Activated naive CD4-positive, alpha-beta T cell treated with anti-CD3 and anti-CD28 coated beads, Interleukin-2, amount 50 U/mL, for 16 hours (primary cell): ENCODE measurements at places on chromosomes 7 and 10.

- DNase-seq, result no peak
Measured at GRCh38 chr7:114302858-114303257, 111.8 kb upstream of the FOXP2 start.

- no peak for DNase-seq
Measured at GRCh38 chr10:640673-641045, 48.8 kb downstream of the DIP2C start.

- DNase-seq, result no peak
Measured at GRCh38 chr10:128468462-128468861, 342.2 kb upstream of the MKI67 start.

DNA sequence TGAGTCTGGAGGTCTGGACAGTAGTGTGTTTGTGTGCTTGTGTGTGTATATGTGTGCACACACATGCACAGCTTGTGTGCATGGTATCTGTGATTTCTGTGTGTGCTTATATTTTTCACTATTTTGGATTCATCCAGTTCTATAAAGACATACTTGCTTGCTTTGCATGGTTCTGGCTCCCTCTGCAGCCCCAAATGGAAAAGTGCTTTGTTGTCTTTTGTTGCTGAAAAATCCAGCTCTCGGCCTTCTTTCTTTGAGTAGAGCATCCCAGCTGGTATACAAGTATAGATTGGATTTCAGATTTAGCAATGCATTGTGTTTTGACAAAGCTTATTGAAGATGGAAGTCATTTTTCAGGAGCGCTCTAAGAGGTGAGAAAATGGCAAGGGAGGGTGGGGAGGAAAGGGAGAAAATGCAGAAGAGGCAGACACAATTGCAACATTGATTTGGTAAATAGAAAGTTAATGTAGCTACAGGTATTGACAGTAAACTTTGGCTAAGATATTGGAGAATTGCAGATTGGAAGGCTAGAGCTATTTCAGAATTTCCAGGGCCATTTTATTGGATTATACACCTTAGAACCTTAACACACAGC is 333.9 kb downstream of the AUTS2 start:
- DNase-seq, result no peak

- no peak for DNase-seq
Measured at GRCh38 chr10:14731875-14732512, 42.7 kb downstream of the FAM107B start.

DNA sequence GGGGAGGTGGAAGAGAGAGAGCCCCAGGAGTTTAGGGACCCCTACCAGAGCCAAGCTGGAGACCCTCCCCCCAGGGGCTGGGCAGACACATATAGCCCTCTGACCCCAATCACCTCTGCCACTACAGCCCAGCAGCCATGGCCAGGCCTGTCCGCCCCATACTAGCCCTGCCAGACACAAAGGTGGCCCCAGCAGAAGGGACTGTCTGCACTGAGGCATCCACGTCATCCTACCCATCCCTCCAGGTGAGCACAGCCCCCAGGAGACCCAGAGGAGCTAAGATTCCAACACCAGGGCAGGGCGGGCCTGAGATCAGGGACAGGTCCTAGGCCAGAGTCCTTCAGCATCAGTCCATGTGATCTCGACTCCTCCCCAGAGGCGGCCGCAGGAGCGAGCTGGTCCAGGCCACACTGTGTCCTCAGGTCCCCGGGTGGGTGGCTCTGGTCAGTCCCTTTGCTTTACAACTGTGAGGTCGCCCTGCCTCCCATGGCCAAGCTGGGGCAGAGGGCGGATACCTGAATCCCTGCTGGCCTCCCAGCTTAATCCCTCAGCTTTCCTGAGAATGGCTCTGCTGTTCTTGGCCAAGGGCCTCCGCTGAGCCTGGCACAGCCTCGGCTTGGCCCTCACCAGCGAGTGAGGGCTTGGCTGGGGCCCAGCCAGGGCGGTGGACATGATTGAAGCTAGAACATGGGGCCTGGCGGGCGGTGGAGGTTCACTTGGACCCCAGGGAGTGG is 14.3 kb upstream of the ELN start:
- no peak for DNase-seq

DNA sequence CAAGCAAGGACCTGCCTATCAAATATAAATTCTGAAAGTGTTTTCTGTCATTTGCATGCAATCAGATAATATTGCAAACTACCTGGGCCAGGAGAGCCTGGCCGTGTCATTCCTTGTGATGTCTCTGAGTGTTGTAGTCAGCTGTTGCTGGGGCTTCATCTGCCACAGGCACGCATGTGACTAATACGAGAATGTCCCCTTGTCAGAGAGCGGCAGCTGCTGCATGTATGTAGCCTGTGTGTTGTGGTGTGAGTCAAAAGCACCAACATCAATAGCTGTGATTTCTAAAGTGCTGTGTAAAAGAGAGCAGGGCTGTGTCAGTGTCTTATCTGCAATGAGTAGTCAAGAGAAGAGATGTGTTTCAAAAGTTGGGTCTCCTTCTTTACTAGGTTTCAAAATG is 155.4 kb downstream of the POU6F2 start:
- no peak for DNase-seq

DNA sequence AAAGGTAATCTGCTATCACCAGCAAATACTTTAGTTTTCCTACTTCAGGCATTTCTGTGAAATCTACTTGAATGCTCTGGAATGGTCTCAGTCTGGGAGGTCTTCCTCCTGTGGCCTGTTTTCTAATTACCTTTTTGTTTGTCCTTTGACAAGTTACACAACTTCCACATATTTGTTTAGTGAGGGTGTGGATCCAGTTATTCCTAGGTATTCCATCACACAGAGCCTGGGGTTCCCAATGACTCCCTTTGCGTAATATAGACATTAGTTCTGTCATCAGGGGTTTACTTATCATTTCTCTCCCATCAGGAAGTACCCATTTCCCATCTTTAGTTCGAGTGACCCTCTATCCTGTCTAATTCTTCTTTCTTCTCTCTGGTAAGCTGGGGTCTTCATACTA is 28.1 kb upstream of the ELOVL3 start:
- DNase-seq, result no peak

DNA sequence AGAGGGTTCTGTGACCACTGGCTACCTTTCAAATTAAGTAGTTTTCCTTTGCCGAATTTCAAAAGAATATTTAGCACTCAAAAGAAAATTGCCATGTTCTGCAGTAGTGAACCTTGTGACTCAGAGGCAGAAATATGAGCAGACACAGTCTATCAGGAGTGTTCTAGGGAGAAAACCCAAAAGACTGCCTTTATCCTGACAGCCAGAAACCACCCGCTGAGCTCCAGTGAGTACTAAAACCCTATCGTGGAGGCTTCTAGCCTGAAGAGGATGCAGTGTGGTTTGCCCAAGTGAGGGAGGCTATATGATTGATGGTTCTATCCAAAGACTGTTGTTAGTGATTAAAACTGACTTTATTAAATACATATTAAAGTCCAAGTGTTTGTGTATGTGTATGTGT is 21.9 kb downstream of the CHRM2 start:
- DNase-seq, result no peak

DNA sequence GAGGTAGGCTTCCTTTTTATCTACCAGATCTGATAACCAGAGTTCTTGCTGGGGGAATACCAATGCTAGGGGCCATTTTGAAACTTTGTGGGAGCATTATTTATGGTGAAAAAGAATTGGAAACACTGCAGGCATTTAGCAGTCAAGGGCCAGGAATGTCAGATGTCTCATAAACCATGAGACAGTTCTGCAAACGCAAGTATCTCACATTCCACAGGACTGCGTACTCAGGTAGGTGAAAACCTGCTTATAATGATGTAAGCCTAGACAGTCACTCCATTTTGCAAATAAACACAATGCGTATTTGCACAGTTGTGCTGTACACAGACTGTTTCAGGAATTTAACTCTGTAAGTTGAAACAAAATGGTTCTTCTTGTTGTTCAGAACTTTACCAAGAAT is 33.9 kb downstream of the ECHDC3 start:
- DNase-seq, result no peak

DNA sequence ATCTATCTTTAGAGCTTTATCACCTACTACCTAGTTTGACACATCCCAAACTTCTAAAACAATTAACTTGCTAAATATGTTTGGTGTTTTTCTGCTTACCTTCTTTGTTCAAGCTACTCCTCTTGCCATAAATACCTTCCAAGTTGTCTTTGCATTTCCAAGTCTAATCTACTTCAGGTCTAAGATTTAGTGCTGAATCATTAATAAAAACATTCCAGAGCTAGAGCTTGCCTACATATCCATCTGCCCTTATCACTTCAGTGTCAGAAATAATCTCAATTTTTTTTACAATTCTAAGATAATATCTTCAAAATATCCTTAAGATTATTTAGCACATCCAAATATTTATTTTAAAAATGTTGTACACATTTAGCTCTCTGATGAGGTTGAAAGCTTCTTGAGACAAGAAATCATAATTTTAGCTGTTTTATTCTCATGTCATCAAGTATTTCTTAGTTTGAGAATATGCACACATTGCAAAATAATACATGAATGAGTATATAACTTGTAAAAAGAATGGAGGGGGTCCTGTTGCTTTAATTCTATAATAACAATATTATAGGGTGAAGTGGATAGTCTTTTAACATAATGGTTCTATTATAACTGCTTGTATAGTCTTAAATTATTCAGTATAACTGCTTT is 466.3 kb downstream of the SEMA3D start:
- no peak for DNase-seq

GRCh38 chr10:61965703-61966395 is 64.3 kb downstream of the ARID5B start:
- DNase-seq, result no peak

DNA sequence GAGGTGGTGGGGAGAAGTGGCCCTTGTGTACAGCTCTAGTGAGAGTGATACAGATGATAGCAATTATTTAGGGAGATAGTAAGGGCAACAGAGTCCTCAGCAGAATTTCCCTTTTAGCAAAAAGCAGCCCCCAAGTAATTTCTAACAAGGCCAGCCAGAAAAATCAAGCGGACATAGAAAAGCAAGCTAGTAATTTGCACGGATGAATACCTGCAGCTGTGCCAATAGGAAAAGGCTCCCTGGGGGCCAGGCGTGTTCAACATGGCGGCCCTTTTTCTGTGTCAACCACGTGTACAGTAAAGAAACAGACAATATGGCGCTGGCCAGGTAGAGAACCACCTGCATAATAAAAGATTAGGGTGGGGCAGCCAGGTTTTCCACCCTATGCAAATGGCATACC is 7.4 kb downstream of the MCM10 start:
- no peak for DNase-seq

GRCh38 chr7:108224387-108224786 is 94.2 kb upstream of the LAMB4 start:
- no peak for DNase-seq

DNA sequence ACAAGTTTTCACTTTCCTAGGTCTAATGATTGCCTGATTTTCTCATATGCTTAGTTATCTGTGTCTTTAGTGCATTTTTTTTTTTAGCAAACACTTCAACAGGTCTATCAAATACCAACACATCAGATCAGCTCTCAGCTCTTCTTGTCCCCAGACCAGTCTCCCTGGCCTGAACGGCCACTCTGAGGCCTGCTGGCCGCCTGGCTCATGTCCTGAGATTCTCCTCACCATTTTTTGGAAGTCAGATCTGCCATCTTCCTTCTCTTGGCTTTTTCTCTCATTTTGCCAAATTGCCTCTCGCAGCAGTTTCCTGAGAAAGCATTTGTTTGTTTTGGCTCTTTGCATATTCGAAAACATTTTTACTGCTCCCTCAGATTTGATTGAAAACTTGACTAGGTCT is 29.3 kb downstream of the PPP2R2D start:
- DNase-seq, result no peak

GRCh38 chr10:112265745-112266144 is 17.5 kb upstream of the TECTB start:
- DNase-seq, result no peak

- DNase-seq, result no peak
Measured at GRCh38 chr7:122304996-122305421, 459 bp upstream of the FEZF1 start.

DNA sequence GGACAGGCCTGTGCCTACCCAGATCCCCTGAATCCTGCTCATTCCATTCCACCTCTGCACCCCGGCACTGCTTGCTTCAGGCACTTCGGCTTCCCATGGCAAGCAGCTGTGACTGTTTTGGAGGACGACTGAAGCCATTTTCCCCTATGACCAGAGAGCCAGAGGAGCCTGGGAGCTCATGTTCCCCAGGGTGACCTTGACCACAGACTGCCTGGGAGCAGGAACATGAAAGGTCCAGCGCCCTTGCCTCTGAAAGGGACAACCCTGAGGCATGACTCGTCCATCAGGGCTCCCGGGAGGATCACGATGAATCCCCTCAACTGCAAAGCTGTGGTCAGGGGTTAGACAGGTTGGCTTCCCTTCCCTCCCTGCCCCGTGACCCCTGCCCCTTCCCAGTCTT is 16.7 kb upstream of the HMX3 start:
- DNase-seq, result no peak

DNA sequence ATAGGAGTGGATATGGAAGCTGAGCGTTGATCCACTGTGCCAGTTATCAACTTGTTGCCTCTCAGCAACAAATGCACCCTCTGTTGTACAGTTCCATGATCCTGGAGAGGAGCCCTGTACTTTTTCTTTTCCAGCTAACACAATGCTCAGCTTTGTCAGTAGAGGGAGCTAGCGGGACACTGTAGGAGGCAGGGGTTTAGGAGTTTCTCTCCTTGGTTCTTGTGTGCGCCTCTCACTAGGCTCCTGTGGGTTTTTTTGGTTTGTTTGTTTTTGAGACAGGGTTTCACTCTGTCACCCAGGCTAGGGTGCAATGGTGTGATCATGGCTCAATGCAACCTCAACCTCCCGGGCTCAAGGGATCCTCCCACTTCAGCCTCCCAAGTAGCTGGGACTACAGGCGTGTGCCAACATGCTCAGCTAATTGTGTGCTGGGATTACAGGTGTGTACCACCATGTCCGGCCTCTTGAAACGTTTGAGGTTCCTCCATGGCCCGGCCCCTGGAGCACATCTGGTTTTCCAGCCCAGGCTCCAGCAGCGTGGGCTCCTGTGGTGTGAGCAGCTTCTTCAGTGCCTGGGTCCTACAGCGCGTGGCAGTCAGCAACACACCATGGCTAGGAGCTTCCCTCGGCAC is 12.0 kb upstream of the MARVELD1 start:
- peak; percentile 31 for DNase-seq

GRCh38 chr7:96998333-96998732 is 7.0 kb upstream of the DLX6 start:
- DNase-seq, result no peak

DNA sequence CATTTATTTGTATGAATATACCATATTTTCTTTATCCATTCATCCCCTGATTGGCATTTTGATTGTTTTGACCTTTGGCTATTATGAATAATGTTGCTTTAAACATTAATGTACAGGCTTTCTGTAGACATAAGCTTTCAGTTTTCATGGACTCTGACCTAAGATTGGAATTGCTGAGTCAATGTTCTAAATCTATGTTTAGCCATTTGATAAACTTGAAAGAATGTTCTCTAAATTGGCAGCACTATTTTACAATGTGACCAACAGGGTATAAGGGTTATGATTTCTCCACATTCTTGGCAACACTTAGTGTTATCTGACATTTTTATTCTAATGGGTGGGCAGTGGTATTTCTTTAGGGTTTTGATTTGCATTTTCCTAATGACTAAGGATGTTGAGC is 229.7 kb upstream of the ETV1 start:
- no peak for DNase-seq

- DNase-seq, result no peak
Measured at GRCh38 chr7:2953099-2953498, 90.6 kb downstream of the CARD11 start.
